ENCODE measurements at places on chromosomes 6 and 20. TPM values are rescaled to one million over a fixed set of nuclear protein-coding genes. Genes with fewer than 3 reads are reported as not detected.

Gene MUC21
- not detected for total RNA-seq

GRCh38 chr6:168875811-168876576, 377.7 kb downstream of the THBS2 start:
- no peak for DNase-seq

Gene TFAP2D
- not detected for total RNA-seq

Gene TMEM74B
- 0.74 TPM for total RNA-seq

Gene PPP1R3G
- total RNA-seq = 4.2 TPM

GRCh38 chr20:48398506-48399449, 429.0 kb downstream of the PREX1 start:
- no peak for DNase-seq

Gene TNF
- total RNA-seq = 0.93 TPM

GRCh38 chr6:134903448-134903847, 46.5 kb downstream of the ALDH8A1 start:
- DNase-seq = no peak

Gene IPCEF1
- 3.7 TPM for total RNA-seq

Gene CDH4
- total RNA-seq = 0.65 TPM

DNA sequence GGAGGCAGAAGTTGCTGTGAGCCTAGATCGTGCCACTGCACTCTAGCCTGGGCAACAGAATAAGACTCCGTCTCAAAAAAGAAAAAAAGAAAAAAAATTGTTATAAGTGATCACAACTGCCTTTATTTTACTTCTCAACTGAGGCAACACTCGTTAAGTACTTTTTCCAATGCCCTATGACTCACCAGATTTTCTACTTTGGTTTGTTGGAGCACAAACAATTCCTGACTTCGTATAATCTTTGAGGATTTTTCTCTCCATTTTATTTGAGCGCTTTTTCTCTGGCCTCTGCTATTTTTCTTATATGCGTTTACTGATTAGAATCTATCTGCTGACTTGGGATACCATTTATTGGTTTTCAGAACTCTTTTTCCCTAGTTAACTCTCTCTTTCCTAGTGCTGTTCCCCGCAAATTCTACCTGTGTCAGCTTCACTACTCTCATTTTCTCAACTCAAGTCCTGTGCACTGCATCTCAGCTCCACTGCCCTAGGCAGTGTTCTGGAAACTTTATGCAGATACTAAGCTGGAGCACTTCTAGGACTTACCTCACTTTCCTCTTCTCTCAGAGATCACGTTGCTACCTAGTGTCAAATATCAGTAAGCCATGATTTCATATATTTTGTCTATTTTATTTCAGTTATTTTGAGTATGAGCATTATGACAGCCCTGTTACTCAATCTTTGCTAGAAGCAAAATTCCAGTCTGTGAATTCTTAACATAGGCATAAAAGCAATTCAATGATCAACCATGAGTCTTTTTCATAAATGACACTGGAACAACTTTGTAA, 1120.1 kb upstream of the CITED2 start:
- no peak for DNase-seq

- no peak for DNase-seq
Observed at GRCh38 chr6:151018911-151019782, 153.6 kb downstream of the MTHFD1L start.

DNA sequence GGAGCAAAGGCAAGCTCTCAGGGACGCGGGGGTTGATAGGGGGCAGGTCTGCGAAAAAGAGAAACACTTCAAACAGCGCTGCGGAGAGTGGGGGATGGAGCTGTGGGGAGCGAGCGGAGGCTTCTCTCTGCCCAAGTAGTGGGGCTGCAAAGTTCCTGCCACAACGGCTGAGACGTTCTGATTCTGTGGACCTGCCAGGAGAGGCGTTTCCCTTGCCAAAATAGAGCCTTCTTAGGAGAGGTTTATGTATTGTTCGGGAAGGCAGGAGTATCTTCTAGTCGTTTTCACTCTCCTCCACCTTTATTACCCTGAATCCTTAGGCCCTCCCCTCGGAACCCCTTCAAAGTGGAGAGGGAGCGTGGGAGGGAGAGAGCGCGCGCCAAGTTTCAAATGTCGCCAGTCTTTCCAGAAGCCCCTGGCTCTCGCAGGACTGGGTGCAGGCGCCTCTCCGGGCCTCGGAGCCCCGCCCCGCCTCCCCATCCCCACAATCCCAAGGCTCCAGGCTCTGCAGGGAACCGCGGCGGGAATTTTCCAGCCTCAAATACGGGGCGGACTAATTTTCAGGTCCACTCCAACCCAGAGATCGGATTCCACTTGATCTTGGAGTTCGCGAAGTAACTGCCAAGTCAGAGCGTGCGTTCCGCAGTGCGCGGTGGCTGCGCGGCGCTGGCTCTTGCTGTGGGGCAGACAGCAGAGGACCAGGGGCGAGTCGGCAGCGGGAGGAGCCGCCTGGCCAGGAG, 10.0 kb upstream of the POU3F2 start:
- no peak for DNase-seq

- peak; percentile 18 for DNase-seq
Observed at GRCh38 chr6:34412016-34412415, 13.9 kb downstream of the RPS10 start.

Gene KIAA1755
- total RNA-seq = 12.9 TPM

Gene FAM210B
- total RNA-seq = 40.3 TPM

DNA sequence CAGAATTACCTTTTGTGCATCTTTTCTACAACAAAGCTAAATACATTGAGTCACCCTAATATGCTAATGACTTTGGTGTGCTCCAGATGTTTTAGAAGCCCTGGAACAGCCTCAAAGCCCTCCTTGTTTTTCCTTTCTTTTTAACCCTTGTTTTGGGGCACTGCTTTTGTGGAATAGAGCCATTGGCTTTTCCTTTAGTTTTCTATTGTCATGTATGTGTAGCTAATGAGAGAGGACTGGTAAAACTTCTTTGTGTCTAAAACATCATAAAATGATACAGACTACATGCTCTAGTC, 158.8 kb downstream of the JARID2 start:
- no peak for DNase-seq

Gene STMND1
- total RNA-seq = not detected

GRCh38 chr20:59574308-59574707, 30.0 kb upstream of the PHACTR3 start:
- DNase-seq = no peak

GRCh38 chr6:158481690-158482473, 78.0 kb upstream of the TMEM181 start:
- no peak for DNase-seq

DNA sequence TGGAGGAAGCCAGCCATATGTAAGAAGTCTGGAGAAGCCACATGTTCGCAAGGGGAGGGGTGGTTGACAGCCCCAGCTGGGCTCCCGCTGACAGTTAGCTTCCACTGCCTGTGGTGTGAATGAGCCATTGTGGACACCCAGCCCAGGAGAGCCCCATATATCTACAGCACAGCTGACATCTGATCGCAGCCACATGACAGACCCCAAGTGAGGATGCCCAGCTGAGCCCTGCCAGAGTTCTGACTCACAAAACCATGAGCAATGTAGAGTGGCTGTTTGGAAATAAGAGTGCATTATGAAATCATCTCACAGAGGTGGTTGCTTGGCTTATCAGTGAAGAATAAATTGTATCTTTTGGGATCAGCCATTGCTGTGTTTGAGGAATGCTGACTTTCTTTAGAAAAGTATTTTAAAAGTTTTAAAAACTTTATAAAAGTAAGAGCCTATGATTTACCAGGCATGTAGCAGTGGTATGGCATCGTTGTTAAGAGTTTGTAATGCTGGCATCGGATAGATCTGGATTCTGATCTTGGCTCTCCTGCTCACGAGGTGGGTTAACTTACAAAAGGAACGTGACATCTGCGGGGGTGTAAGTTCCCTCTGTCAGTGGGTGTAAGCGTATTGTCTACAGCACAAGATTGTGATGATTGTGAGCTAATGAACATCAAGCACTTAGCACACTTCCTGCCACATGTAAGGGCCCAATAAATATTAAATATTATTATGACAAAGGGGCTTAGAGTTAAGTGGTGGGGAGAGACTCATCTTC, 24.1 kb downstream of the CFAP61 start:
- DNase-seq = no peak

- DNase-seq = no peak
Observed at GRCh38 chr6:84583784-84584183, 180.6 kb downstream of the TBX18 start.

Gene BHLHE23
- not detected for total RNA-seq

GRCh38 chr20:8076306-8077136, 55.5 kb upstream of the PLCB1 start:
- no peak for DNase-seq

- no peak for DNase-seq
Observed at GRCh38 chr20:11652128-11652527, 265.6 kb upstream of the BTBD3 start.

Gene PHACTR1
- total RNA-seq = 6.6 TPM

- no peak for DNase-seq
Observed at GRCh38 chr20:7760247-7761031, 179.8 kb downstream of the HAO1 start.

- DNase-seq = no peak
Observed at GRCh38 chr20:12466915-12467314, 541.9 kb upstream of the SPTLC3 start.

DNA sequence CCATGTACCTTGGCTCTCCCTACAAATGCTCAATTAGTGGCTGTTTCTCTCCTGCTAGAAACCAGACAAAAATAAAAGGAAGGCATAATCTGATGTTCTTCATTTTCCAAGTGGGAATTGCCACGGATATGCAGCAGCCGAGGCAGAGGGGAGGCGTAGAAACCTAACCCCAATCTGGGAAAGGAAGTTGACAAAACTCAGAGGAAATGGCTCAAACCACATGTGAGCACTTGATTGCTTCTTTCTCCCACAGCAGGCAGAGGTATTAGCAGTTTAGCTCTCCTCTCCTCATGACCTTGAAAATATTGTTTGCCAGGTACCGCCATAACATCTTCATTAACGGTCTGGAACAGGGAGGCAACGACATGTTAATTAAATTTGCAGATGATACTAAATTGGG, 3.8 kb upstream of the MLN start:
- no peak for DNase-seq

DNA sequence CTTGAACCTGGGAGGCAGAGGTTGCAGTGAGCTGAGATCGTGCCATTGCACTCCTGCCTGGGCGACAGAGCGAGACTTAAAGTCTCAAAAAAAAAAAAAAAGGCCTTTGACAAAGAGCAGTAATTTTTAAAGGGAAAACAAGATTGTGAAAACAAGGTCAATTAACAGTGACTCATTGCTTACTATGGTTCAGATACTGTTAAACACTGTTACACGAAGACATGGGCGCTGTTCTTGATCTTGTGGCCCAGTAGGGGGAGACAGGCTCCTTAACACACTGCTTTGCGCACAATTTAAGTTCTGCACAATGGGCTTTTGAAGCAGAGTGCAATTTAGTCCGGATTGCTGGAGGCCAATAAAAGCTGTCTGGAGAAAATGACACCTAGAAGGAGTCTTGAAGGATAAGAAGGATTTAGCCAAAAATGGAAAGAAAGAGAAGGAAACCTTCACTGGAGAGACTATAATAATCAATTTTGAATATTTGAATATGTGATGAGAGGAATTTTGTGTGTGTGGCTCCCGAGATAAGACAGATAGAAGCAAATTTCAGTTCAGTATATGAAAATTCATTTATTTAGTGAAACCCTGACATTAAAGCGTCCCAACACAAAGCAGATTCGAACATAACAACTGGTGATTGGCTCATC, 6.0 kb upstream of the LATS1 start:
- no peak for DNase-seq

GRCh38 chr6:44237813-44238433, 9.0 kb upstream of the HSP90AB1 start:
- DNase-seq = peak; percentile 95

DNA sequence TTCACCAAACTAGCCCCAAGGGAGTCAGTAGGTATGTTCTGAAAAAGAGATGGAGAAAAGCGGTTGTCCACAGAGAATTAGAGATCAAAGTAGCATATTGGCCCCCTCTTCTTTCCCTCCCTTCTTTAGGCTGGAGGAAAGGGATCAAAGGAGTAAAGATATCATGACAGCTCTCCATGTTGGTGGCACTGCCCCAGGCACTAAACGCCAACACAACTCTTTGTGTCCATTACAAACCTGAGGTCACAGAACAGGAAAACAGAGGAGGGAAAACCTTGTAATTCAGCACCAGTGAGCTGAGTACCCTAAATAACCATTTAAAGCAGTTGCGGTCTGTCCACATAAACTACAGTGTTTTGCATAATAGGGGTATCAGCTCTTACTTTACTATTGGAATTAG, 113.0 kb upstream of the TFAP2D start:
- DNase-seq = no peak

Gene KHDC1L
- not detected for total RNA-seq

DNA sequence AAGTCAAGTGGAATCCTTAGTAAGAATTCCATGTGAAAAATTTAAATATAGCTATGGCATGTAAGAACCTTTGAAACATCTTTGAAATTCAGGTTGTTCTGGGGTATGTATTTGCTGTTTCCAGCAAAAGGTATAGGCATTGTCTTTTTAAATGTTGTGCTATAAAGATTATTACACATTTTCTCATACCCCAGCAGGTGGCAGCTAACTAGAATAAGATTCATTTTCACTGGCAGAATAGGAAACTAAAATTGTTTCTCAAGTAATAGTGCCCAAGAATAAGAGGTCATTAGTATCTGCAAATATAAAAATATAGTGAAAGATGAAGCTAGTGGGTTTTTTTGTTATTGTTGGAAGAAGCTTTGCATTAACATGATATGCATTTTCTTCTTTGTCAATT, 1.8 kb downstream of the GRIK2 start:
- DNase-seq = no peak

- no peak for DNase-seq
Observed at GRCh38 chr20:6051505-6051904, 2.4 kb downstream of the LRRN4 start.

Gene JPH2
- 121 TPM for total RNA-seq

DNA sequence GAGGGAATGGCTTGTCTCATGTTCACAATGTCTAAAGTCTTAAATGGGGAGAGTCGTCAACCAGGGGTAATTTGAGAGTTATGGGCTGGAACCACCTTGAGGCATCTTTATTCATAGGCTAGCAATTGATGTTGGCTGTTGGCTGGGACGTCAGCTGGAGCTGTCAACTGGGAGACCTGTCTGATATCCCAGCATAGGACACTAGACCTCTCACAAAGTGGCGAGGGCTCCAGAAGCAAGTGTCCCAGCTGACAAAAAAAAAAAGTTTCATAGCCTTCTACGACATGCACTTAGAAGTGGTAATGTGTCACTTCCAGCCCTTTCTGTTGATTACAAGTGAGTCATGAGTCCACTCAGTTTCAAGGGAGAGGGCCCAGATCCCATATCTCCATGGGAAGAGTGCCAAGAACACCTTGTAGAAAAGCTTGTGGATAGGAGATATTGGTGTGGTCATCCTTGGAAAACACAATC, 278.0 kb downstream of the ESR1 start:
- no peak for DNase-seq
